ENCODE measurements at places on chromosomes 7 and 10. TPM values are rescaled to one million over a fixed set of nuclear protein-coding genes. Genes with fewer than 3 reads are reported as not detected.

GRCh38 chr10:105793071-105793470, 1152.0 kb downstream of the SORCS3 start:
- no peaks in the 10 kb centered on the region for H3K27me3 ChIP-seq
- no peaks in the 10 kb centered on the region for H3K36me3 ChIP-seq
- H3K4me3 ChIP-seq, result no peak overlapping the region

GRCh38 chr10:97230146-97230545, 44.4 kb upstream of the SLIT1 start:
- no peak overlapping the region for H3K27ac ChIP-seq
- H3K4me1 ChIP-seq, result no peaks in the 10 kb centered on the region
- DNase-seq, result no peak
- no peaks in the 10 kb centered on the region for H3K27me3 ChIP-seq

GRCh38 chr10:14405076-14406065, 74.6 kb upstream of the FRMD4A start:
- H3K4me3 ChIP-seq, result no peak overlapping the region
- peaks cover 6% of the 10 kb centered on the region for H3K27me3 ChIP-seq
- H3K4me1 ChIP-seq, result no peaks in the 10 kb centered on the region
- no peaks in the 10 kb centered on the region for H3K36me3 ChIP-seq

GRCh38 chr7:91559947-91560346, 295.7 kb downstream of the FZD1 start:
- no peak for DNase-seq
- H3K4me1 ChIP-seq, result no peaks in the 10 kb centered on the region
- no peaks in the 10 kb centered on the region for H3K36me3 ChIP-seq
- H3K27ac ChIP-seq, result no peak overlapping the region

DNA sequence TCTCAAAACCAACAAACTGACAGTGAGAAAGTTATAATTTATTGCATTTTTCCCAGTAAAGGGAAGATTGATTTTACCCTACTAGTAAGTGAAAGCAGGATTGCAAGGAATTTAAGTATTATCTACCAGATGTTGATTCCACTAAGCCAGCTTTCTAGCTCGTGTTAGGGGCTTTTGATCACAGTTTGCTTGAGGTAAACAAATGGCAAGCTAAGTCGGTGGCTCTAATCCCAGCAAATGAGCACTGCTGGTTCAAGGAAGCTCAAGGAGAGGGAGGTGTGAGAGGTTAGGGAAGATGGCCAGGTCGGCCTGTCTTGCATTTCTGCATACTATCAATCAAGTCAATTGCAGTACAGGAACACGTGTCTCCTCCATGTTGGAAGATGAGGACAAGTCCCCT, 448.7 kb upstream of the POM121L12 start:
- no peak overlapping the region for H3K27ac ChIP-seq
- no peaks in the 10 kb centered on the region for H3K4me1 ChIP-seq
- no peaks in the 10 kb centered on the region for H3K27me3 ChIP-seq
- DNase-seq, result no peak

- DNase-seq, result no peak
- no peaks in the 10 kb centered on the region for H3K4me1 ChIP-seq
- peaks cover 25% of the 10 kb centered on the region for H3K36me3 ChIP-seq
- H3K27me3 ChIP-seq, result no peaks in the 10 kb centered on the region
Measured at GRCh38 chr10:418226-418625, 271.2 kb downstream of the DIP2C start.

DNA sequence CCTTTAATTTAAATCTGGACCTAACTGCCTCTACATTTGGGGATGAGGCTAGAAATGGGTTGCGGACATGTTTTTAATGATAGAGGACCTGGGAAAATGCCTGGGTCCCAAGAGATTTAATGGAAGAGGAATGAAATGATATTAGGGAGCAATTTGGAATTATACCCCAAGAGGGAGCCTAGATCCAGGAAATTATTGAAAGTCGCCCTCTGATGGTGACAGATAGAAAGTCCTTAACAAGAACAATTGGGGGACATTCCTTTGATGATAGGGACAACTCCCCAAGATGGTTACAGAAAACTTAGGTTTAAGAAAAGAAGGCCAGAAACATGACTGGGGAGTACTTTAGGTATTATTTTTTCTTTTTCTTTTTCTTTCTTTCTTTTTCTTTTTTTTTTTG, 9.5 kb upstream of the TSGA13 start:
- no peak overlapping the region for H3K27ac ChIP-seq
- no peaks in the 10 kb centered on the region for H3K27me3 ChIP-seq
- peaks cover 5% of the 10 kb centered on the region for H3K4me1 ChIP-seq
- H3K36me3 ChIP-seq, result no peaks in the 10 kb centered on the region

GRCh38 chr7:55005241-55005851, 13.5 kb upstream of the EGFR start:
- H3K27me3 ChIP-seq, result no peaks in the 10 kb centered on the region
- no peak overlapping the region for H3K27ac ChIP-seq
- no peak overlapping the region for H3K4me3 ChIP-seq

GRCh38 chr10:102612964-102613275, 31.4 kb upstream of the TRIM8 start:
- H3K4me3 ChIP-seq, result no peak overlapping the region
- no peak for DNase-seq
- peaks cover 66% of the 10 kb centered on the region for H3K4me1 ChIP-seq
- no peaks in the 10 kb centered on the region for H3K27me3 ChIP-seq

DNA sequence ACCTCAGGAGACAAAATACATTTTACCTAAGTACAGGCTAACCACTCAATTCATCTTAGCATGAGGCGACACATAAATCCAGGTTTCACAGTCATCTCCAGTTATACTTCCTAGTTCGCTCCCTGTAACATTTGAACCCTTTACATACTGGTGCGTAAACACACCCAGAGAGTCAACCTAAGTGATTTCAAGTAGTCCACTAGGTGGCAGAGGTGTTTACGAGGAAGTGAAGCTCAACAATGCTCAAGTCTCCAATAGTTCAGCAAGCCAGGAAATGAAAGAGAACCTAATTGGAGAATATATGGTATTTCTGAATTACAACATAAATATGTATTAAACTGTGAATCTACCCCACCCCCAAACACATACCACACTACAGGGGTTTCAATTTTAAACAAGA, 76.3 kb upstream of the ABCB5 start:
- no peaks in the 10 kb centered on the region for H3K4me1 ChIP-seq
- no peak for DNase-seq
- H3K4me3 ChIP-seq, result no peak overlapping the region
- H3K27ac ChIP-seq, result no peak overlapping the region
- no peaks in the 10 kb centered on the region for H3K36me3 ChIP-seq
- no peaks in the 10 kb centered on the region for H3K27me3 ChIP-seq

DNA sequence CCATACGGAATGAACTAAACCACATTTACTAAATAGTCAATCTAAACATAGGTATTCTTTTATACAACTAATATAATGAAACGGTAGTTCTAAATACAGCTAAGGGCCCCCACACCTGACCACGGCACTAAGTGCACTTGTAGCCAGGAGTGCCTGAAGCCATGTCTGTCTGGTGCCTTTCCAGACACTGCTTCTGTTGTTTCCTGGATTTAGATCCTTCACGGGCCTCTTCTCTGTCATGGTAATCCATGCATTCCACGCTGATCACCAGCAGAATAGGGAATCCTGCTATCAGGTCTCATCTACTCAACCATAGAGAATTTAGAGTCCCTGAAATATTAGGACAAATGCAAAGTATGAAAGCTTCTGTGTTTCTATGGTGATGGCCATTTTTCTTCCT, 37.8 kb downstream of the OSBPL3 start:
- no peak overlapping the region for H3K4me3 ChIP-seq
- H3K27me3 ChIP-seq, result no peaks in the 10 kb centered on the region
- H3K27ac ChIP-seq, result no peak overlapping the region

- no peak overlapping the region for H3K4me3 ChIP-seq
- no peak for DNase-seq
- no peaks in the 10 kb centered on the region for H3K36me3 ChIP-seq
- H3K4me1 ChIP-seq, result no peaks in the 10 kb centered on the region
Measured at GRCh38 chr10:70932392-70933196, 44.2 kb upstream of the PCBD1 start.

DNA sequence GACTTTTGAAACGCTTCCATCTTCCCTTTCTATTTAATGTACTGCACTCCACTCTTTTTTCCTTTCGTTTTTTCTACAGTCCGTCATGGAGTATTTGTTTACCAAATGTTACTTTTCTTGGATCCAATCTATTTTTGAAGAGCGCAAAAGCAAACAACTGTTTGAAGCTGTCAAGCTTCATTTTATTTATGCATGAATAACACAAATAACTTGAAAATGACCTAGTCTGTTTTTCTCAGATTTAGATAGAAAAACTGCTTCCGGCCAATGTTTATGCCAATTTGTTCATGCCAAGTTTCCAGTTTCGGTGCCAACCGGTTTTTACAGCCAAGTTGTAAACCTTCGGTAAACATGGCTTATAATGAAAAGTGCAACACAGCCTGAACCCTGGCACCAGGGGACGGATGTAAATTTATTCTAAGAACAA, 150.9 kb upstream of the KLF6 start:
- no peak for DNase-seq
- H3K27ac ChIP-seq, result peak overlapping the region; percentile 57
- peak overlapping the region; percentile 40 for H3K4me3 ChIP-seq
- H3K36me3 ChIP-seq, result no peaks in the 10 kb centered on the region

DNA sequence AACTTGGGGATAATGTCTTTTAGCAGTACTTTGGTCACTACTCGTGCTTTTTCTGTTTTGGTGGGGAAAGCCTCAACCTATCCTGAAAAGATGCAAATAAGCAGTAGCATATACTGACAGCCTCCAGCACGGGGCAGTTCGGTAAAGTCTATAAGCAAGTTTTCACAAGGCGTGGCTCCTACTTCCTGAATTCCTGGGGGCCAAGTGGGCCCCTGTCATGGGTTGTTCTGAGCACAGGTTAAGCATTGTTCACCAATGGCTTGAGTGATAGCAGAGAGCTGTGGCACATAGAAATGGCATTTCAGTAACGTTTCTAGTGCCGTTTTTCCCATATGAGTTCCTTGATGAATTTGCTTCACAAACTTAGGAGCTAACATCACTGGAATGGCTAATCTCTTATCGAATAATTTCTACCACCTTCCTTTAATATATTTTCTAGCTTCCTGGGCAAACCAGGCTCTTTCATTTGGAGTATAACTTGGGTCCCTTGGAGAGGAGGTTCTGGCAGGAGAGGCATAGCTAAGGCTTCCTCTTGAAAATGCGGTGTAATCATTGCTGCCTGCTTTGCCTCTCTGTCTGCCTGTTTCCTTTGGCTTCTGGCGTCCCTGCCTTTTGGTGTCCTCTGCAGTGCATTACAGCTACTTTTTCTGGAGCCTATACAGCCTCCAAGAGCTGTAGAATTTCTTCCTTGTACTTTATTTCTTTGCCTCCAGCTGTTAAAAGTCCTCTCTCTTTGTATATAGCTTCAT, 11.7 kb upstream of the ZNF239 start:
- no peaks in the 10 kb centered on the region for H3K27me3 ChIP-seq
- no peak overlapping the region for H3K27ac ChIP-seq
- H3K36me3 ChIP-seq, result no peaks in the 10 kb centered on the region
- no peaks in the 10 kb centered on the region for H3K4me1 ChIP-seq

DNA sequence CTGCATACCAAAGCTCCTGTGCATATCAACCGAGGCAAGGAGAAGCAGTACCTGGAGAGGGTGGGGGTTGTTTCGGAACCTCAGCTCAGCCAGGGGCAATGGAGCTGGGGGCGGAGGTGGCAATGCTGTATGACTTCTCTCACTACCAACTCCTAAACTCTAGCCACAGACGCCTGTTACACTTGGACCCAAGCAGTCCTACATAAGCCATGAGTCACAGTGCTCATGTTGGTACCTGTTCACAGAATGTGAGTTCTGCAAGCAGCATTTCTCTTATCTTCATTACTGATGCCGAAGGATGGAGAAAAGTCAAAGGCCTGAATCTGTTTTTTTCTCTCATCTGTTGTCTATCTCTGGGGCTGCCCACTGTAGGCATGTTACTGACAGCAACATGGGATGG, 3.2 kb upstream of the RAB18 start:
- DNase-seq, result no peak
- no peak overlapping the region for H3K27ac ChIP-seq
- no peaks in the 10 kb centered on the region for H3K36me3 ChIP-seq
- H3K4me3 ChIP-seq, result no peak overlapping the region

DNA sequence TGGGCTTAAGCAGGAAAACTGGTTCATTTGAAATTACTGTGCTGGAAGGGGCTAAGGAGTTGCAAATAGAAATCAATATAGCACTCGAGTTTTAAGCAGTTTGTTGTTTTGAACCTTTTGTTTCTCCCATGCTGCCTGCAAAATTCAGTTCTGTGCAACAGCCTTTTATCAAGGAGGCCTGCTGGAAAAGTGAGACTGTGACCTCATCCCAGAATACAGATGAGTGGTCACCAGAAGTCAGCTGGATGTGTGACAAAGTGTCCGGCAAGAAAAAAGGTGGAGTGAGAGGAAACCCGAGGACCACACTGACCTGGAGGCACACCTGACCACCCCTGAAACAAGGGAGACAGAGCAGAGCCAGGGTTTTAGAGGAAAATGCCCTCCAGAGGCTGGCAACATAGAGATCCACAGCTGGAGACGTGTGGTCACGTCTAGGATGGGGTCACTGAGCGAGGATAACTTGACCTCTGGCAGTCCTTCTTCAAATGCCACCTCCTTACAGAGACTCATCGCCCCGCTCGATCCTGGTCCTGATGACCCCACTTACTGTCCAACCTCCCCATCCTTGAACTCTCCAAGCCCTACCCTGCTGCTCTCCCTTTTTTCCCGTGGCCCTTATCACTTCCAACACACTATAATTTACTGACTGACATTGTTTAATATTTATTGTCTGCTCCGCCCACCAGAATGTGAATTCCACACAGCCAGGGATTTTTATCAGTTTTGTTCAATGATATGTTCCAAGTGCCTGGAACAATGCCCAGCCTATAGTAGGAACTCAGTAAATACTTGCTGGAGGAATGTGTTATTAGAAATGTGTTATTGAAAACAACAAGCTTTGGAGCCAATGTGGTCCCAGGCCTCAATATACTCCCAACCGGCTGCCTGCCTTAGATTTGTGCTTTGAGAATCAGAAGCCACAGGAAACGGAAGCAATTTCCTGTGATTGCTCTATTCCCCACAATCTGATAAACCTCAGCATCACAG, 243.8 kb downstream of the GLI3 start:
- H3K36me3 ChIP-seq, result no peaks in the 10 kb centered on the region
- no peak overlapping the region for H3K4me3 ChIP-seq
- H3K27ac ChIP-seq, result no peak overlapping the region
- no peaks in the 10 kb centered on the region for H3K27me3 ChIP-seq
- H3K4me1 ChIP-seq, result no peaks in the 10 kb centered on the region
- DNase-seq, result no peak

- no peaks in the 10 kb centered on the region for H3K27me3 ChIP-seq
- H3K27ac ChIP-seq, result no peak overlapping the region
- H3K36me3 ChIP-seq, result no peaks in the 10 kb centered on the region
- DNase-seq, result no peak
- H3K4me3 ChIP-seq, result no peak overlapping the region
Measured at GRCh38 chr10:72841487-72841886, 52.1 kb upstream of the OIT3 start.

Gene LIPK
- total RNA-seq, result not detected

Gene OR2A42
- not detected for total RNA-seq

Gene IDI1
- 66.8 TPM for total RNA-seq

Gene TUBB8
- total RNA-seq, result not detected

Gene TRPV6
- total RNA-seq, result not detected

Gene AKR1C3
- total RNA-seq, result 48.3 TPM

Gene VIM
- total RNA-seq, result 661 TPM

Gene CAMK1D
- 1.2 TPM for total RNA-seq

Gene PNLIPRP1
- total RNA-seq, result not detected

Gene CPXM2
- 2.0 TPM for total RNA-seq

Gene GIMAP8
- 5.4 TPM for total RNA-seq

Gene NKX2-3
- not detected for total RNA-seq
